ENCODE measurements at places on chromosomes 7 and 10. TPM values are rescaled to one million over a fixed set of nuclear protein-coding genes. Genes with fewer than 3 reads are reported as not detected.
A peak's percentile ranks its signal among the peaks of the same experiment; 100 is the strongest.

RNF133 gene
- total RNA-seq = not detected

MUC3A gene
- total RNA-seq = not detected

- DNase-seq = no peak
- H3K27ac ChIP-seq = no peak overlapping the region
- no peaks in the 10 kb centered on the region for H3K36me3 ChIP-seq
- H3K4me3 ChIP-seq = no peak overlapping the region
- no peaks in the 10 kb centered on the region for H3K27me3 ChIP-seq
These were observed 169.0 kb downstream of the MAD1L1 start for GRCh38 chr7:2063563-2064260.

DNA sequence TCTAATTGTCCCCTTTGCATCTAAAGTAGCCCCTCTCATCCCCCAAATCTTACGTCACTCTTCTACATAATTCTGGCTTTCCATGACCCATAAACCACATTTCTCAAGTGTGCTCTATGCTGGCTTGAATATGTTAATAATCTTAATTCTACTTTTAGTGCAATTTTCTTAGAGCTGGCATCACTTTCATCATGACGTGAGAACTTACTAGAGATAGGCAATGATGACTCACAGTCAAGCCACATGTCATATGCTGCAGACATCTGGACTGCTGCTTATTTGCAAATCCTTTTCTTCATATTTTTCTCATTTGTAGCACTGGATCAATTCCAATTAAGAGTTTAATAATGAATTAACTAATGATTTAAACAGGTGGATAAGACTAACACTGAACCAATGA is 260.7 kb upstream of the PRKCQ start:
- H3K27me3 ChIP-seq = no peaks in the 10 kb centered on the region
- DNase-seq = no peak
- H3K4me3 ChIP-seq = no peak overlapping the region
- H3K4me1 ChIP-seq = no peaks in the 10 kb centered on the region

- no peaks in the 10 kb centered on the region for H3K27me3 ChIP-seq
- H3K27ac ChIP-seq = no peak overlapping the region
- H3K4me3 ChIP-seq = no peak overlapping the region
- H3K36me3 ChIP-seq = no peaks in the 10 kb centered on the region
- H3K4me1 ChIP-seq = peaks cover 67% of the 10 kb centered on the region
These were observed 10.7 kb downstream of the KMT2E start for GRCh38 chr7:105024734-105025133.

GRCh38 chr7:74182453-74183090 is 8.4 kb downstream of the EIF4H start:
- peak overlapping the region; percentile 34 for H3K27ac ChIP-seq
- H3K27me3 ChIP-seq = no peaks in the 10 kb centered on the region
- no peaks in the 10 kb centered on the region for H3K36me3 ChIP-seq

DNA sequence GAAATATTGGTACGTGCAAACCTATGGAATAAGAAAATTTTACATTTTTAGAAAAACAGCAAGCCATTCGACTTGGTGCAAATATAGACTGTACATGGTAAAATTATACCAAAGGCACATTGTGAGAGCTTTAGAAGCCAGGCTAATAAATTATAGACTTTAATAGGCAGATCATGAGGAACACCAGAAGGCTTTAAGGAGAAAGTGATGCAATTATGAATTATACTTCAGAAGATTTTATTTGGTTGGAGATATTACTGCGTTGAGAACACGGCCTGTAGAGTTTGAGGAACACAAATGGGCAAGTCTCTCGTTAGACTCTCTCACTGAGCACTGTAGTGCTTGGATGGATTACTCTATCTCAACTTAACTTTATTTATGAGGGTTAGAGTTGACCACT is 141.7 kb downstream of the MACC1 start:
- H3K36me3 ChIP-seq = no peaks in the 10 kb centered on the region
- no peaks in the 10 kb centered on the region for H3K4me1 ChIP-seq
- DNase-seq = no peak
- H3K27me3 ChIP-seq = no peaks in the 10 kb centered on the region

- no peaks in the 10 kb centered on the region for H3K27me3 ChIP-seq
- no peak for DNase-seq
- peaks cover 7% of the 10 kb centered on the region for H3K4me1 ChIP-seq
- H3K36me3 ChIP-seq = no peaks in the 10 kb centered on the region
- H3K27ac ChIP-seq = no peak overlapping the region
- no peak overlapping the region for H3K4me3 ChIP-seq
These were observed 22.0 kb upstream of the PSMG3 start for GRCh38 chr7:1591876-1592275.

GRCh38 chr10:113086282-113086681 is 136.2 kb downstream of the TCF7L2 start:
- H3K27me3 ChIP-seq = no peaks in the 10 kb centered on the region
- no peak overlapping the region for H3K4me3 ChIP-seq
- H3K36me3 ChIP-seq = no peaks in the 10 kb centered on the region
- H3K4me1 ChIP-seq = no peaks in the 10 kb centered on the region
- DNase-seq = no peak
